ENCODE measurements at places on chromosomes 16 and 17.

- no peak for DNase-seq
Measured at GRCh38 chr16:4828567-4829321, 18.3 kb downstream of the GLYR1 start.

GRCh38 chr17:79752175-79752574 lies 21.4 kb downstream of the ENPP7 start:
- DNase-seq: no peak

- DNase-seq: peak; percentile 76
Measured at GRCh38 chr16:65884018-65884417, 482.5 kb upstream of the CDH5 start.

DNA sequence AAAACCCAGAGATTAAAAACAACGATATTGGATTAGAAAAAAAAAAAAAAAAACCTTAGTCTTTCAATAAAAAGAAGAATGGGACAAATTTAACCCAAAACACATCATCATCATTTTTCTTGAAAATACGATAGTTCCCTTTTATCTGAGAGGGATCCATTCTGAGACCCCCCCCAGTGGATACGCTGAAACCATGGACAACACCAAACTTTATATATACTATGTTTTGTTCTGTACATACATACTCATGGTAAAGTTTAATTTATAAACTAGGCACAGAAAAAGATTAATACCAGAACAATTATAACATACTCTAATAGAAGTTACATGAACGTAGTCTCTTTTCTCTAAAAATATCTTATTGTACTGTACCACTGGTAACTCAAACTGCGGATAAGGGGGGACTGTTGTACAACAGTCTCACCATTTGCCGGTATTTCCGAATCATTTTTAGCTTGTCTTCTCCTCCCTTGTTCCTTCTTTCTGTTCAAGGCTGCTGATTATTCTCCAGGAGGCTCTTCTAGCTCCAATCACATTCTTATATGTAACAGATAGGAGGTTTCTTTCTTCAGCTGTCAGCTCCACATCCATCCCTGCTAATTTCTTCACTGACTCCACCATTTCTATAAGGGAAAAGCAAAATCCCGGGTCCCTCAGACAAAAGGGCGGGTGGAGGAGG lies 37.0 kb downstream of the RNF135 start:
- DNase-seq: no peak

- no peak for DNase-seq
Measured at GRCh38 chr16:50683689-50684374, 2.7 kb upstream of the SNX20 start.

- DNase-seq: no peak
Measured at GRCh38 chr16:85429776-85430522, 183.2 kb upstream of the GSE1 start.

DNA sequence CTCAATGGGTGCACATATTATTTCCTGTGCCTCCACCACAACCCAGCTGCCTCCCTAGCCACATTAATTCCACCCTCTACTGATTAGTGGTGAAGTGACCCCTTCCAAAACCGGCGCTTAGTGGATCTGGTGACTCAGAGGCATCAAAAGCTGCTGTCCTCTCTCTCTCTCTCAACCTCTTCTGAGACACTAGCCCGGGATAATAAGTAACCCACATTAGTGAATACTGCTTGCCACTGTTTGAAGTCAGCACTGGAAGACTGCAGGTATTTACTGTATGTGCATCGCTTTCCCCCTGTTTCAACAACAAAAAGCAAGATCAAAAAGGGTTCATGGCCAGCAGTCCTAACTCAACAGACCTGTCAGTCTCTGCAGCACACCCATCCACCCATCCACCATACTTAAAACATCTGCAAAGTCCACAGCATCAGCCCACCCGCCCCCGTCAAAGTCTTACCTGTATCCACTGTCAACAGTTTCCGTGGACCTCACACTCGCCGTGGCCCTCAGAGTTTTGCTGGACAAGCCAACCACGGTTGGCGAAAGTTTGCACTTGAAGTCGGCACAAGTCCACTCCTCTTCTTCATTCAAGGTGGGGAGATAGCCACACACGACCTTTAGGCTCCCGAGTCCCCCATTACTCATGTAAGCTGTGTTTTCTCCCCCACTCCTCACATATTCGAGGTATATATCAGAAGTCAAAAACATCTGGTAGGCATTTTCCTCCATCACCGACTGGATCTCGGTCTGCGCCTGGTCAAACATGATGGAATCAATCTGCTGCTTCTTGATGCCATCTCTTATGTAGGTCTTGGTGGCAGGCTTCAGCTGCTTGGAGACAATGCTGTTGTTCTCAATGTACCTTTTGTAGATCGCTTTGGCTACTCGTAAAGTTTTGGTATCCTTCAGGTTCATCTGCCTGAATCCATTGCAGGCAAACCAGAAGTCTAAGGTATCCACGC lies 3.8 kb downstream of the AXIN2 start:
- DNase-seq: peak; percentile 79

- DNase-seq: no peak
Measured at GRCh38 chr17:39920218-39921210, 2.1 kb upstream of the GSDMB start.

- DNase-seq: peak; percentile 14
Measured at GRCh38 chr16:14436401-14436955, 193.6 kb downstream of the PARN start.

GRCh38 chr17:59719526-59719925 lies 12.1 kb downstream of the VMP1 start:
- no peak for DNase-seq

- DNase-seq: no peak
Measured at GRCh38 chr16:6308176-6308575, 1024.5 kb upstream of the RBFOX1 start.

DNA sequence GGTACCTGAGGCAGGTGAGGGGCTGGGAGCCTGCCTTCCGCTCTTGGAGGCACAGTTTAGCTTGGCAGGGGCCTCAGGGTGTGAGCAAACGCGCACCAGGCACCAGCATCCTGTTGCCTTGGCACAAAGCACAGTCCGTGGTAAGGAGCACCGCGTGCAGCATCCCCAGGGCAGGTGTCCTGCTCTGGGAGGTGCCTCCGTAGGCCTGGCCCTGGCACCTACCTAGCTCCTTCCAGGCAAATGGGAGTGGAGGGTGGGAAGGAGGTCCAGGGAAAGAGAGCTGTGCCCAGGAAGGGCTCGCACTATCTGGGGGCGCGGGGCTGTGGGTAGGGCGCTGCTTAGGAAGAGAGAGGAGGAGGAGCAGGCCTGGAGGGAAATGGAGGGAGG lies 3.1 kb upstream of the GSE1 start:
- DNase-seq: no peak

DNA sequence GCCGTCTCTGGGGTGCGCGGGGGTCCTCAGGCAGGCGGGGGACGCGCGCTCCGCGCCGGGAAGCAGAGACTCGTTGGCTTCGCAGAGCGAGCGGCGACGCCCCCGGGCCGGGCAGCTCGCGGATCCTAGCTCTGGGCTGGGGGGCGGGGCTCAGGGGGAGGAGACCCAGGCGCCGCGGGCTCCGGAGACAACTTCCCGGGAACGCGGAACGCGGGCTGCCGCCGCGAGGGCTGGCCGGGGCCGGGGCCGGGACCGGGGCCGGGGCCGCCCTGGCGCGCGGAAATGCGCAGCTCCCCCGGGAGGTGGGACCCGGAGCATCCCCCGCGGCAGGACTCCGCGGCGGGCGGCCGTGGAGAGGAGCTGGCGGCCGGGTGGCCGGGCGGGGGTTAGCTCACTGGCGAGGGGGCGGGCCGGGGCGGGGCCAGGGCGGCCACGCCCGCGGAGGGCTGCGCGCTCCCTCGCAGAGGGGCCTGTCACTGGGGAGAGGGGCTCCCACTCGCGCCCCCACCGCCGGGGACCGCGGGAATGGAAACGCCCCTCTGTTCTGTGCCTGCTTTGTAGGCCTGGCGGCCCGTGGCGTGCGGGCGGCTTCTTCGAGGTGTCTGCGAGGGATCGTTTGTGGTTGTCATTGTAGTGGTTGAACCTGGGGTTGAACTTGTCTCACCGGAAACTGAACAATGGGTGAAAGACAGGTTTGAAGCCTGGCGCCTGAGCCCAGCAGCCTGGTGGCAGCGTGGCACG lies at the start of gene GAS7:
GAS7 (minus strand) TSS at position 98 of the 741 bp plus-strand sequence.
- peak; percentile 57 for DNase-seq

DNA sequence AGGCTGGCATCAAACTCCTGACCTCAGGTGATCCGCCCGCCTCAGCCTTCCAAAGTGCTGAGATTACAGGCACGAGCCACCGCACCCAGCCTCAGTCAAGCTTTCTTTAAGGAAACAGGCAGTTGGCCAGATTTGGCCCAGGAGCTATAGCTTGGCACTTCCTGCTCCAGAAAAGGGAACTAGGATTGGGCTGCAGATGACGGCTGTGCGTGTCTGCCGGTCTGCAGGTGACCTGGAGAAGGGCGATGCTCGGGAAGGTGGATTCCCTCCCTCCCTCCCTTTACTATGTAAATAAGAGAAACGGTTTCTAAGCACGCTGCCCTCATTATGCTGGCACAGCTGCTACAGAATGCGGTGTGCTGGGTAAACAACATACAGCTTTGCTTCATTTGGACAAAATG lies 215.9 kb downstream of the RPTOR start:
- DNase-seq: no peak

DNA sequence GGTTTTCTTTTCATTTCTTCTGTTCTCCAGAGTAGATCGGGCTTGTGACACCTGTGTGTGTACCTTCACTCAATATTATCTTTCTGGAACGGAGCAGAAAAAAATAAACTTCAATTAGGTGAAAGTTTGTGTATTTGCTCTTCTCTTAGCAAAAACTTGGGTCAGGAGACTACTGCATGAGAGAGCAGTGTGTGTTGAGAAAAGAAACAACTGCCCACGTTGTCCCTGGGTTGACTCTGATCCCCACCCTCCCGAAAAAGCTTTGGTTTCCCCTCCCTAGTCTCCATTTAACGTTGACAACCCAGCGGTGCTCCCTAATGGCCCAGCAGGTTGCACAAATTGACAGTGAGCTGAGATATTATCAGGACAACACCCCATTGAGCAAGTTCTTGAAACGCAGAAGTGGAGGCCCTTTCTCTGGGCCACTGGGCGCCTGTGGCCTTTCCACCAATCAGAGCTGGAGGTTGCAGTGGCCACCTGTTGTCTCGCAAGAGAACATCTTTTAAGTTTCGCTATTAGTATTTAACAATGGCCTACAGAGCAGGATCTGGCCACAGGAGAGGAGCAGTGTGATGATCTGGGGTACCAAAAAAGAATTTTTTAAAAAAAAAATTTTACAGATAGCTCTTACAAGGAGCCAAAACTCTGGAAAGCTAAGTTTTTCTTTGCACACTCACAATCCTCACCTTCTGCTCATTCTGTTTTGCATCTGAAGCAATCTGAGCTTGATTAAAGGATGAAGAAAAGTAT lies 1.5 kb upstream of the TOX3 start:
- no peak for DNase-seq

GRCh38 chr16:10729104-10730048 lies 14.3 kb upstream of the NUBP1 start:
- peak; percentile 29 for DNase-seq

DNA sequence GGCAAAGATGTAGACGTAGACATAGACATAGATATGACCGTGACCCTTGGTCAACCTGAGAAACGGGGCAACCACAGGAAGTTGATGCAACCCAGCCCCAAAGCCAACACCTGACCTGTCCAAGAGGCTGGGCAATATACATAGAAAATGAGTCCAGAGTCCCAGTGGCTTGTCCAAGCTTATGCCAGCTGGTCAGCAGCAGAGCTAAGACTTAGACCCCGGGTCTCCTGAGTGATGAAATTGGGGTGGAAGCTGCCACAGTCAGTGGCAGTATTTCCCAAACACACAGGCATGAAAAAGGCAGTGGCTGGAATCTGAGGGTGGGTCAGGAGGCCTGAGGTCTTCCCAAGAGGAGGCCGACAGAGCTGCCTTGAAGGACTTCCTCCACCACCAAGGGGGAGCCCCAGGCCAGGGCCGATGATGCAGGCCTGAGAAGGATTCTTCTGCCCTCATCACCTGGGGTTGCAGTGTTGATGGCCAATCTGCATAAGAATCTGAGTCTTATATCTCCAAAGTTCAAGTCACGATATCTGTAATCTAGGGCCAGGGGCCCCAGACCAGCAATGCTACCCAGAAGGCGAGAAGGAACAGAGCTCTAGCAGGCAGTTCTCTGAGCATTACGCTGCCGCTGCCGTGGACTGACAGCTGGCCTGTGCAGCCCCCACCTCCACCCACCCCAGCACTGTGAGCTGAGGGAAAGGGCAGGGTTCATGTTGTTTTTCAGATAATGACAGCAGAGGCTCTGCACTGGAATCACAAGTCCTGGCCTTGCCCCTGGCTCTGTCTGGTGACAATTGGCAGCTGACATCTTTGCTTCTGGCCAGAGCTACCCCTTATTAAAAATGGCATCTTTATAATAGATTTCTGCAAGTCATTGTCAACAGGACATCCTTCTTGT lies 72.7 kb downstream of the GNAO1 start:
- no peak for DNase-seq

DNA sequence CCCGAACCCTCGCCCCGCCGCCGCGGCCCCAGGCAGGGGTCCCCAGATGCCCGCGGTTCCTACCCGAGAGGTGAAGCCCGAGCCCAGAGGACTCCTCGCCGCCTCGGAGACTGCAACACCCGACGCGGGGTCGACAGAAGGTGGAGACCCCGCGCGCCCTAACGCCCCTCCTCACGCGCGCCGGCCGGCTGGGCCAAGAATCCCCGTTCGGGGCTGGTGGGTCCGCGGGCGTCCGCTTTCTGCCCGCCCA lies 515 bp downstream of the SUMO2 start:
- DNase-seq: no peak

- DNase-seq: no peak
Measured at GRCh38 chr16:86074651-86075487, 175.9 kb downstream of the IRF8 start.

GRCh38 chr17:49031965-49032928 lies 35.1 kb downstream of the IGF2BP1 start:
- peak; percentile 82 for DNase-seq

GRCh38 chr16:30907064-30907463 lies 10.7 kb downstream of the CTF1 start:
- DNase-seq: no peak

DNA sequence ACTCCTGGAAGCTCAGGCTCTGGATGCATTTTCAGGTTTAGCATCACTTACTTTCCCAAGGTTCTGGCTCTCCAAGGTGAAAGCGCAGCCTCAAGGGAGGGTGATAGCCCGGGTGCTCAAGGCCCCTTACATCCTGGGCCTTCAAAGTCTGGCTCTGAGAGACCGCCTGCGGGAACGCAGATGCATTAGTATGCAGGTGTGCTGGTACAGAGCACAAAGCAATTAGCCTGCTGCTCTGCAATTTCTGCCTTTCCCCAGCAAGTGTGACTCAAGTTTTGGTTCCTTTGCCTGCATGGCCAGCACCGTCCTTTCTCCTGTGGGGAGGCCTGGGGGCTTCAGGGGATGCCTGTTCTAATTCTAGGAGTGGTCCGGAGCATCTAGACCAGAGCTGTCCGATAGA lies 116.2 kb downstream of the AATF start:
- no peak for DNase-seq

DNA sequence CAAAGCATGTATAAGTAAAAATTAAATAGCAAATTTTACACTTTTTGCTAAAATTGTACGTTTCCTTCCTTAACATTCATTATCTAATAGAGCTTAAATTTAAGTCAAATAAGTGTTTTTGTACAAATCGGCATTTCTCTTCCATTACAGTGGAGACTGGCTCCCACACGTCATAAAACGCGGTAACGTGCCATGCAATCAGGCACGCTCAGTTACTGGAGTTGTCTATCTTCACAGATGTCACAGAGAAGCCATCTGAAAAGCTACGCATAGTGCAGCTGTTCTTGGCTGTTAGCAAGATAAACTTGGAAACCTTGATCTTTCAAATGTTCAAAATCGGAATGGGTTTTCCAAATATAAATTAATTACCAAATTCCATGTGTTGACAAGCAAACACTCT lies 165.3 kb downstream of the STX8 start:
- DNase-seq: no peak
